ENCODE measurements at places on chromosomes 7 and 10.

- no peak for DNase-seq
These were observed 5.4 kb downstream of the MAFK start for GRCh38 chr7:1535701-1536454.

DNA sequence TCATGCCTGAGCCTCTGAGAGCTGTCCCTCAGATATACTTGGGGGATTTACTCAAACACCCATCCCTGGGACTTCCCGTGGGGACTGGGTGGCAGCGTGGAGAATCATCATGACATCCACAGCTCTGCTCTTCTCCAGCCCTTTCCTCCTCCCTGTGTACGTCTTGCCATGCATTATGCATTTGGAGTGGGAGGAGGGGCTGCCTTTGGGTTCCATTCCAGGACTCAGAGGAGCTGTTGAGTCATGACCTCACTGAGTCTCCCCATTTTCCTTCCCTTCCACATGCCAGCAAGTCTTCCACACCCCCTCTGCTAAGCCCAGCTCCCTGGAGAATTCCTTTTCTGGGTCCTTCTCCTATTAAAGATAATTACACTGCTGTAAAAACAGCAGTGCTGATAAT, 480.7 kb downstream of the SORCS3 start:
- DNase-seq = no peak

- DNase-seq = no peak
These were observed 74.2 kb downstream of the MGMT start for GRCh38 chr10:129541200-129541599.

DNA sequence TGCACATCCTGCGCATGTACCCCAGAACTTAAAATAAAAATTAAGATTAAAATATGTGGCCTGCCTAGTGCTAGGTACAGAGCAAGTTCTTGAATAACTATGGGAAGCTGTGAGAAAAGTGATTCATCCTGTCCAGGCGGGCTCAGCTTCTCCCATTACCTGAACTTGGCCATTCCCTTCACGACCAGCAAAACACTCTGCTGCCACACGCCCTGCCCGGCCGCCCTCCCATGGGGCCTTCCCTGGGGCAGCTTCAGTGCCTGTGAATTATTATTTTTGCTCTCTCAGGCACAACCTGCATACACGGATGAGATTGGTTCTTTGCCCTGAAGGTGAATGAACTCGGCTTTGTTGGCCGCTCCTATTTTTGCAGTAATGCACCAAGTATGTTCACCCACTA, 209.2 kb upstream of the SHH start:
- DNase-seq = no peak

DNA sequence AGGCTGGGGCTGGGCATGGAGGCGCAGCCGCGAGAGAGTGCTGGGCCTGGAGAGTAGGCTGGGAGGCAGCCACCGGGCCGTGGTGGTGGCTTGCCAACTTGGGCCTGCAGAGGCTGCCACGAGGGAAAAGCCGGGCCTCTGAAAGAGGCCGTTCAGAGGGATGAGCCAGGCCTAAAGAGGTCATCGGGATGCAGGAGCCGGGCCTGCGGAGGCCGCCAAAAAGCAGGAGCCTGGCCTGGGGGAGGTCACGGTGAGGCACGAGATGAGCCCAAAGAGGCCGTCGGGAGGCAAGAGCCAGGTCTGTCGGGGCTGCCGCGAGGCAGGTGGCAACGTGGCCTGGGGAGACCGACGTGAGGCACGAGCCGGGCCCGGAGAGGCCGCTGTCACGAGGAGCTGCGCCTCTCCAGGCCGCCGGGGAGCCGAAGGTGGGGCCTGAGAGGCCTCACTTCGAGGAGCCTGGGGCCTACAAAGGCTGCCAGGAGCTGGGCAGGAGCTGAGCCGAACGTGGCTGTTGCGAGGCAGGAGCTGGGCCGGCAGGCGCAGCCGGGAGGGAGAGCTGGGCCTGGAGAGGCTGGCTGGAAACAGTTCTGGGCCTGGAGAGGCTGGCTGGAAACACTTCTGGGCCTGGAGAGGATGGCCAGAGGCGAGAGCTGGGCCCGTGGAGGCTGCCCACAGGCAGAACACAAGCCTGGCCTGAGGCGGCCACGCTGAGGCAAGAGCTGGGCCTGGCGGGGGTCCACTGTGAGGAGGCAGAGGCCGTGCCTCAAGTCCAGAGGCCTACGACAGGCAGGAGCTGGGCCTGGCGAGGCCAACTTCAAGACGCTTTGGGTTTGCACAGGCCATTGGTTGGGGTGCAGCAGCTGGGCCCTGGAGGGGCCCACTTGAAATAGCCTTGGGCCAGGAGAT, 24.6 kb downstream of the MDH2 start:
- DNase-seq = no peak

GRCh38 chr10:680146-680545, 9.3 kb downstream of the DIP2C start:
- peak; percentile 46 for DNase-seq

GRCh38 chr10:8036506-8037198, 17.8 kb upstream of the GATA3 start:
- no peak for DNase-seq

DNA sequence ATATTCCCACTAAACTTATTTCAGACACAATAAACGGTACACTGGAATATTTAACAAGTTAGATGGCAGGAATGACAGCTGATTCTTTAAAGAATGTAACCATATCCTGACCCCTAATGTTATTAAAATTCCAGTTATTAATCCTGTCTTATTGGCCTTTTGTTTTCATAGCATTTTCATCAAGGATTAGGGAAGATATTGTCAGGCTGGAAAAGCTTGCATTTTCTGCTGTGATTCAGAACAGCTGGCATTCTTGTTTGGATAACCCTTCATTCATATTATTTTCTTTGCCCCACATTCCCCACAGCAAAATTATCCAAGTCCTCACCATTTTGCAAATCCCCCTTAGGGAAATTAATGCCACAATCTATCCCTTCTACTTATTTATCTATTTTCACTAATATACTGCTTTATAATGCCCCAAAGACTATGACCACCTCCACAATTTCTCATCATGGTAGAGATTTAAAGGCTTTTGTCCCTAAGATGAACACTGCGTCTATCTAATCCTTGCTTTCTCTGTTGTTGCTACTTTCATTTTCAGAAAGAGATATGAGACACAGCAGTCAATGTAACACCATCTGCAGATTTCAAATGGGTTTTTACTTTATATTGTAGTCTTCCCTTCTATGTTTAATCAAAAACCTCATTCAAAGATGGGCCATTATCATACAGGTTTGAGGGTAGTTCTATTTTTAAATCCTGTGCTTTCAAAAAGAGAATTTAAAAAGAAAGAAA, 475.1 kb downstream of the PARD3 start:
- DNase-seq = no peak

DNA sequence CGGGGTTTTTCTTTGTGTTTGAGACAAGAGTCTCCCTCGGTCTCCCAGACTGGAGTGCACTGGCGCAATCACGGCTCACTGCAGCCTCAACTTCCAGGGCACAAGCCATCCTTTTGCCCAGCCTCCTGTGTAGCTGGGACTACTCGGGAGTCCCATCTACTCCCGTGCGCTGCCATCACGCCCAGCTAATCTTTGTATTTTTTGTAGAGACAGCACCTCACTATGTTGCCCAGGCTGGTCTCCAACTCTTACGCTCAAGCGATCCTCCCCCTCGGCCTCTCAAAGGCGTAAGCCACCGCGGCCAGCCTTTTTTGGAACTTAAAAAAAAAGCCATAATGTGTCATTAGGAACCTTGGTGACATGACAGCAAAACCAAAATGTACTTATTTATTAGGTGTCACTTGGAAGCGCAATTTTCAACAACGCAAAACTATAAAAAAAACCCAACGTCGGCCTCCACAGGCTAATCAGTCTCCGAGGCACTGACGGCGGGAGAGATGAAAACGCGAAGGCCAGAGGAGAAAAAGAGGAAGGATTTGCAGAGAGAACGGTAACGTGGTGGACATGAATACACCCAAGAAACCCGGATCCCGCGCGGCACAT, 911 bp upstream of the HNRNPH3 start:
- DNase-seq = peak; percentile 15

DNA sequence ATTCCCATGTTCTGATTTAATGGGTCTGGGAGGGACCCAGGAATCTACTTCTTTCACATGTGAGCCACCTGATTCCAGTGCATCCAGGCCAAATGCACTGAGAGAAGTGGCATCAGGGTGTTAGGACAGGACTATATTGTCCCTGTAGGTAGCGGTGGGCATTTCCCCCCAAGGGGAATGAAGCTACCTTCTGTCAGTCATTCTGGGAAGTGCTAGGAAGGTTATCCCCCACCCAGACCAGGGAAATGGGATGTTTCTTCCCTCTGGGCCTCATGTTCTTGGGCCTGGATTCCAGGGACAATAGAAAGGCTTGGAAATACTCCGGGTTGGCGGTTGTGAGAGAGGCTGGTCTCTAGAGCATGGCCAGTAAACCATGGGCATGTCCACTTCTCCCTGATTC, 20.8 kb downstream of the C10orf53 start:
- no peak for DNase-seq

GRCh38 chr10:49289480-49289879, 9.5 kb upstream of the C10orf71 start:
- DNase-seq = no peak

- no peak for DNase-seq
These were observed 57.0 kb downstream of the STK32C start for GRCh38 chr10:132250481-132251475.

DNA sequence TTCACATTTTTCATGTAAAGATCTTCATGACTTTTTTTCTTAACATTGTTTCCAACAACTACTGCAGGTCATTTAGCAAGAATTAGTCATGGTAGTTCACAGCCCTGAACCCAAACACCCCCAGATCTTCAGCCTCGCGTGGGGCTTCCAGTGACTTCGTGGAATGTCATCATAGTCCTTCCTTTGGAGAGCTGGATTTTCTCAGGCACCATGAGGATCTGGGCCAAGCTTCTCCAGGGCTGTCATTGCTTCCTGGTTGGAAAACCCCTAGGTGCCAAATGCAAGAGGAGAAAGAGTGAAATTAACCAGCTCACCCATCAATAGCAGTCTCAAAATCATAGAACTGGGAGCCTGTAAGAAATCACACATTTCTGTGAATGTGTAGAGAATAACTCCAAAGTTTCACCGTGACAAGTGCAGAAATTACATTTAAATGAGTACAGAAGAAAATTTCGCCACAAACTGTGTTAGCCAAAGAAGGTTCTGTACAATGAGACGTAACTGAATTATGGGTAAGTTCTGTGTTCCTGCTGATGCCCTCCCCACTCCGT, 175.4 kb downstream of the CELF2 start:
- no peak for DNase-seq

GRCh38 chr7:17474724-17475344, 176.4 kb downstream of the AHR start:
- no peak for DNase-seq

DNA sequence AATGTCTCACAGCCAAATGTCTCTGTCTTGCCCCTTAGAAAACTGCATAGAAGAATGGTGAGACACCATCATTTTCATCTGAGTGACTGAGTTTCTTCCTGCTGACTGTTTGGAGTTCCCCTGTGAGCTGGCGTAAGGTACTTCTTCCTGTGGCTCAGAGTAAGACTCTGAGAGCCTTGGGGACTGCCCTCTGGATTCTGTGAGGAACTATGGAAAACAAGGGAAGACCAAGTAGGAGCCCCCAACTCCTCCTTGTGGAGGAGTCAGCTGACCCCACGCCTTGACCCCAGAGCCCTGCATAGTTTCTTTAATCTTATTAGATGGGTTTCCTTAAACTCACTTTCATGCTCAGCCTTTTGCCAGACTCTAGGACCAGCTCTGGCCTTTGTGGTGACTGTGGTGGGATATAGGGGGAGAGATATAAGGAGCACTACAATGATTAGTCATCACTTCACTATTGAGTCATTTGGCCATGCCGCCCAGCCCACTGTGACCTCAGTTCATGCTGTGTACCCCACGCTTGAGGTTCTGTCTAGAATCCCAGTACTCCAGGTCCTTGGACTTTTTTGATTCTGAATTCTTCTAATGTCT, 51.8 kb upstream of the FAM133B start:
- DNase-seq = no peak

DNA sequence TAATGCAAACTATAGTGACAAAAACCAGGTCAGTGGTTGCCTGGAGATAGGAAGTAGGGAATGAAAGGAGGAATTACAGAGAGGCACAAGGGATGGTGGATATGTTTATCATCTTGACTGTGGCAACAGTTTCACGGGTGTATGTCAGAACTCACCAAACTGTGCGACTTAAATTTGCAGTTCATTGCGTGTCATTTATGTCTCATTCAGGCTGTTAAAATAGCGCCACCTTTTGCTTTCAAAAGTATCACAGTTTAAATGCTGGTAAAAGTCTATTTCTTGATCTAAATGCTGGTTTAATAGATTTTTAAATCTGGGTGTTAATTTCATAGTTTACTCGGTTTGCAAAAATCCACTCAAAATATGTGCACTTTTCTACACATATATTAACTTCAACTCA, 51.0 kb downstream of the PTTG1IP2 start:
- DNase-seq = no peak

GRCh38 chr7:47087866-47088265, 494.0 kb downstream of the TNS3 start:
- no peak for DNase-seq

GRCh38 chr10:24451325-24451820, 242.4 kb downstream of the KIAA1217 start:
- DNase-seq = no peak

- no peak for DNase-seq
These were observed 32.4 kb downstream of the CCSER2 start for GRCh38 chr10:84360637-84361365.

DNA sequence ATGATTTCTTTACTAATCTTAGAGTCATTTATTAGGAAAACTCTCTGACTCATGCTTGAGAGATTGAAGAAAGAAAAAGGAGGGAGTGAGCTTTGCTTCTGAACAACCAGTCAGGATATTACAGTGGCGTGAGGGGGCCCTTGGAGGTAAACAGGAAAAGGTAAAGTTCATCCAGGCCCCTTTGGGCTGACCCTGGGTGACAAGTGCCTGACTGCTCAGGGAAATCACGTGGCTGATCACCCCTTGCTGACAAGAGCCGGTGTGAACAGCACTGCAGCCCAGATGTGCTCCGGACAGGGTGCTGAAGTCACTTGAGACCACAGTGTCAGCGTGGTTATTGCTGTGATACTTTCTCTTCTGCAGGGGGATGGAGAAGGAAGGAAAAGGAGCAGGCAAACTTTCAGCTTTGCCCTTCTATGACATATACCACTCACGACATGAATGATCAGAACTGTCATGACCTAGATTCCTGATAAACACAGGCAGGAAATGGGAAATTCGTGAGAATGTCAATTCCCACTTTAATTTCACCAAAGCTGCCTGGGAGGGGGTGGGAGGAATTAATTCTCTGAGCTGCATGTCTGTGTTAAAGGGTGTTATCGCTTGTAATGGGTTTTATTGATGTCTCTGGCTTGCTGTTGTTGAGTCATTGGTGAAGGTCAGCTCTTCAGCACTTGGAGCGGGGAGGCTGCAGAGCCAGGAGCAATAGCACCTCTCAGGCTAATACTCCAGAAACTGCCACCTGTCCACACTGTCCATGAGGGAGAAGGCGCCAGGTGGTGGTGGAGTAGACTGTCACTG, 139.8 kb upstream of the AOAH start:
- peak; percentile 36 for DNase-seq

DNA sequence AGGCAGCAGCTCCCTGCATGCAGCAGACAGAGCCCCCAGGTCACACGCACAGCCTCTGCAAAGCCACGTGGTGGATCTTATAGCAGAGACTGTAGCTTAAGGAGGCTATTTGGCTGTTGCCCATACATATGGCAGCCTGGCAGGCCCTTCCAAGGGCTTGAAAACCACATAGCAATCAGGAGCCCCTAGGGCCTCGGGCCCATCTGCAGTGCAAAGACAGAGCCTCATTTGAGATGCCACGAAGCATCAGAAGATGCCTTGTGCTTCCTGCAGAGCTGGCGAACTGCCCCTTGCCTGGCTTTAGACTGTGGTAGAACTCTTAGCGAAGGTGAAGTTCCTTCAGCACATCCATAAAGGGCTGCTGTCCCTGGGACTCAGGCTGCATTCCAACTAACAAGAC, 309.9 kb downstream of the GRID1 start:
- no peak for DNase-seq

Data from NCI-H2081 (cell line).